ENCODE measurements at places on chromosomes 5 and 9.

DNA sequence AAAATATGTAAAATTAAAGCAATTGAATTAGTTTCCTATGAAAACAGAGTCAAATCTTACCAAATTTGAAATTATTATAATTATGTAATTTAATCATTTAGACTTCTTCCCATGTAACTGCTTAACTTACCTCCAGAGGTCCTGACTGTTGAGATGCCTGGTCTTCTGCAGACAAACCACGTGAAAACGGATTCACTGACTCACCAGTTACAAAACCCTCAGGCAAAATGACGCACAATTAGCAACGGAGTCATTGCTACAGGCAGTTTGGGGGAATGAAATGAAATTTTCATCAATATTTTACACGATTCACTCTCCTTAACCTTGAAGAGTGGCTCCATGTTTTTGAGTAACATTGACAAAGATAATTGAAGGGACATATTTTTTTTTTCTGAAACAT is 460.8 kb downstream of the MTRR start:
- DNase-seq: no peak

- no peak for DNase-seq
Measured at GRCh38 chr9:127871531-127871930, 5.9 kb downstream of the AK1 start.

DNA sequence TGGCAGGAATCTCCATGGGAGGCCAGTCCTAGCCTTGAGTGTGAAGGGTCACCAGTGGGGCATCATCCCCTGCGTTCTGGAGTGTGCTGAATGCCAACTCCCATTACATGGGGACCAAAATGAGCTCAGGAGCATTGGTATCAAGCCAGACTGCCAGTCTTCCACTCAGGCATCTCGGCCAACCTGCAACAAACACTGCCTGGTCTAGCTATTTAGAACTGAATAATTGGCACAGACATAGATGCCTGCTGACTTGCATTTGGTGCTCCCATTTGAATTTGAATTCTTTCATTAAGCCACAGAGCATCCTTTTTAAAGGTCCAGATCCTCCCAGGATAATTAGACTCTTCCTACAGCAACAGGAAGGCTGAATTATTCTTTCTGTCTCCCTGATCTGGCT is 116.6 kb upstream of the ABCA1 start:
- DNase-seq: no peak

DNA sequence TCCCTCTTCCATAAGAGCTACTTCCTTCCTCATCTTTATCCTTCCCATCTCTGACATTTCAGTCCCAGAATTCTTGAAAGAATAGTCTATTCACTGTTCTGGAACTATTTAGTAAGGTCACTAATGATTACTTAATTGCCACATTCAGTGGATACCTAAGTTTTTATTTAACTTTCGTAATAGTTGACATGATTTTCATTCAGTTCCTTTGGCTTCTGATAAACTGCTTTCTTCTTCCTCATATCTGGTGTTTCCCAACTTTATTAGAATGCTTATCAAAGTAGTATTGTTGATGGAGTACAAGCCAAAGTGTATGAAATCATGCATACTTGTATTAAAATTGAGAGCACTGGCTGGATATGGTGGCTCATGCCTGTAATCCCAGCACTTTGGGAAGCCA is 10.8 kb downstream of the UBE2D2 start:
- DNase-seq: no peak

- no peak for DNase-seq
Measured at GRCh38 chr9:26954050-26954508, 2.1 kb upstream of the IFT74 start.

GRCh38 chr9:1048231-1048619 is 1.9 kb upstream of the DMRT2 start:
- no peak for DNase-seq

- no peak for DNase-seq
Measured at GRCh38 chr9:109743696-109744095, 36.3 kb upstream of the PALM2AKAP2 start.

GRCh38 chr9:1051210-1051583 is 1.0 kb downstream of the DMRT2 start:
- DNase-seq: no peak

DNA sequence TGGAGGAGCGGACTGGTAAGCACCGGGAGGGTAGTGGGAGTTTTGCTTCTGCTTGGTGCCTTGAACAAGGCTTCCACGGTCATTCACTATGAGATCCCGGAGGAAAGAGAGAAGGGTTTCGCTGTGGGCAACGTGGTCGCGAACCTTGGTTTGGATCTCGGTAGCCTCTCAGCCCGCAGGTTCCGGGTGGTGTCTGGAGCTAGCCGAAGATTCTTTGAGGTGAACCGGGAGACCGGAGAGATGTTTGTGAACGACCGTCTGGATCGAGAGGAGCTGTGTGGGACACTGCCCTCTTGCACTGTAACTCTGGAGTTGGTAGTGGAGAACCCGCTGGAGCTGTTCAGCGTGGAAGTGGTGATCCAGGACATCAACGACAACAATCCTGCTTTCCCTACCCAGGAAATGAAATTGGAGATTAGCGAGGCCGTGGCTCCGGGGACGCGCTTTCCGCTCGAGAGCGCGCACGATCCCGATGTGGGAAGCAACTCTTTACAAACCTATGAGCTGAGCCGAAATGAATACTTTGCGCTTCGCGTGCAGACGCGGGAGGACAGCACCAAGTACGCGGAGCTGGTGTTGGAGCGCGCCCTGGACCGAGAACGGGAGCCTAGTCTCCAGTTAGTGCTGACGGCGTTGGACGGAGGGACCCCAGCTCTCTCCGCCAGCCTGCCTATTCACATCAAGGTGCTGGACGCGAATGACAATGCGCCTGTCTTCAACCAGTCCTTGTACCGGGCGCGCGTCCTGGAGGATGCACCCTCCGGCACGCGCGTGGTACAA is 556 bp downstream of the PCDHGC3 start:
- no peak for DNase-seq

- no peak for DNase-seq
Measured at GRCh38 chr9:77927265-77927664, 104.3 kb downstream of the GNAQ start.

DNA sequence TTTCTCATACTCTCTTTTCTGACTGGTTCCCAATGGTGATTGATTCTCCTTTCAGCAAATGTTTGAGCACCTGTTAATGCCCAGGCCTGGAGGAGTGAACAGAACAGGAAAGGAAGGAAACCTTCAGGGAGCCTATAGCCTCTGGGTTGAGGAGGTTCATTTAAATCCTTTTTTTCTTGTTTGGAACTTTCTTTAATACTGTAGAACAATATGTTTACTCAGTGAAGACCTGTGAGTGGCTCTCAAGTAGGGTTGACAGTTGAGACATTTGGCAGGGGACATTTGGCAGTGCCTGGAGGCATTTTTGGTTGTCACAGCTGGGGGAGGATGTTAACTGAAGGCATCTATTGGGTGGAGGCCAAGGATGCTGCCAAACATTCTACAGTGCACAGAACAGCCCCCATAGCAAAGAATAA is 6.1 kb upstream of the FAM120AOS start:
- DNase-seq: no peak

GRCh38 chr9:135847833-135848232 is 59.5 kb downstream of the CAMSAP1 start:
- DNase-seq: no peak

- DNase-seq: no peak
Measured at GRCh38 chr5:142870532-142871362, 100.6 kb downstream of the ARHGAP26 start.

DNA sequence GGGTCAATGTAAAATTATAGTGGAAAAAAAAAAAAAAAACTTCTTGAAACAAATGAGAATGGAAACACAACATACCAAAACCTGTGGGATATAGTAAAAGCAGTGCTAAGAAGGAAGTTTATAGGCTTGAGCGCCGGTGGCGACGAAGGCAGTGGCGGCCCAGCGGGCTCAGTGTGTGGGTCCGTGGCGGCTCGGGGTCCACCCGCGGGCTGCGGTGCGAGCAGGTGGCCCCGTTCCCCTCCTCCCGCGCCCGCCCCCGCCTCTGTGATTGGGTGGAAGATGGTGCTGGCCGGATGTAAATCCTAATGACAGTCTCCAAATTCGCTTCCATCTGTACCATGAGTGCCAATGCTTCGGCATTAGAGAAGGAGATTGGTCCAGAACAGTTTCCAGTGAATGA is 57.5 kb upstream of the TLX3 start:
- DNase-seq: no peak

DNA sequence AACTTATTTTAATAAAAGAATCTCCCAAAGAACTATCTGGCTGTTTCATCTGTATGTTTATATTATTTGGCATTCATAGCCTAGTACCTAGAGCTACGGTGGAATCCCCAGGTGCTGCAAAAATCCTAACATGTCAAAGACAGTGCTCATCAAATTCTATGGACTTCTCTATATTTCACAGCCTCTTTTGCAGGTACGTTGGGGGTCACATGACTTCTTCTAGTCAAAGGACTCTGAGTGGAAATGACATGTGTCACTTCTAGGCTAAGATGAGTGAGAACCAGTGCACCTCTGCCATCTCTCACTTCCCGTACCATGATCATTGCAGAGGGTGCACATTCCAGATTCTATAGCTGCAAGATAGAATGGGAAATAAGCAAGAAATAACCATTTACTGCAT is 72.5 kb upstream of the PTGER4 start:
- DNase-seq: no peak

DNA sequence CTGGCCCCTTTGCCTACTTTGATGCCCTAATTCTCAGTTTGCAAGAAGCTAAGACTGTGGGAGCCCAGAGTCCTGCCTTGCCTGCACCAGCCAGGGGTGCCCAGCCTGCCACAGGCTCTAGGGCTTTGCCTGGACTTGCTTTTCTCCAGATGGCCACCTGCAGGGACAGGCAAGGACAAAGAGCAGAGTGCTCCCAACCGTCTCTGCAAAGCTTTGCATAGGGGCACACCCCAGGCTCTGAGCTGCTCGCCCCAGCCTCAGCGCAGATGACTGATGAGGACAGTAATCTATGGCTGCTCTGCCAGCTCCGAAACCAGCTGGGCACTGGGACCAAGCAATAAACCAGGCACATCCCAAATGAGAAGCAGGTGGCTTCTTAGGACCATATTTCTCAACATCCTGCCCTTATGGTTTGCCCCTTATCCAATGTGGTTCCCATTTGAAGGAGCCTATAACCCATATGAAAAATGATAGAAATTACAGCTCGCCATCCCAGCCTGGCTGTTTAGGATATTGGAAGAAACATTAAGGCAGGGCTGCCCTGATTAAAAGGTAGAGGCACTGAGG is 25.4 kb upstream of the TCF7 start:
- DNase-seq: no peak

DNA sequence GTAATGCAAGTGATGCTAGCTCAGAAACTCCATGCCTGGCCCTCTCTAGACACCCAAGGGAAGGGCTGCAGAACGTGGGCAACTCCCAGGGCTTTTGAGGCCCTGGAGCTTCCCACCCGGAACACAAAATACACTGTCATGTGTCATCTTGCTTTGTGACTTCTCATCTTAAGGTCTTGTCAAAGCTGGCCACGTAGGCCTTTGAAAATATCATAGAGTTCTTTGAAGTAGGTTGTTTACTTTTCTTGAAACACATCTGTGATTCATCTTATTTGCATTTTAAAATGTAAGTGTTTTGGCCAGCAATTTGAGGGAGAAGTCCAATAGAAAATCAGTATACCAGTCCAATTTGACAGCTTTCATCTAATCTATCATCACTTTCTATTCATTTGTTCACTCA is 40.2 kb upstream of the PALM2AKAP2 start:
- no peak for DNase-seq

DNA sequence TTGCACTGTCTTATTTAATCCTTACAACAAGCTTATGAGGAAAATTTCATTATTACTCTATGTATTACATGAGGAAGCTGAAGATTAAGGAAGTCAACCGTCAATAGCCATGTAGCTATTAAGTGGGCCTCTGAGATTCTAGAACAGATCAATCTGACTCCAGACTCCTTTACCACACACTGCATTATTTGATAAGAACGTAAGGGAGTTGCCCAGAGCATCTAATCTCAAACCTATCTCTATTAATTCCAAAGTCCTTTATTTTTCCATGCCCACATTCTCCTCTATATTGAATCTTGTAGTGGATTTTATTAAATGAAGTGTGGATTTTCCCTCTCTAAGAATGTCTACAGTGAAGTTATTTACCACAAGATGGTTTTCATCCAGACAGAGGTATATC is 118.2 kb upstream of the MTAP start:
- no peak for DNase-seq

GRCh38 chr5:72511774-72512592 is 4.8 kb upstream of the ZNF366 start:
- no peak for DNase-seq

DNA sequence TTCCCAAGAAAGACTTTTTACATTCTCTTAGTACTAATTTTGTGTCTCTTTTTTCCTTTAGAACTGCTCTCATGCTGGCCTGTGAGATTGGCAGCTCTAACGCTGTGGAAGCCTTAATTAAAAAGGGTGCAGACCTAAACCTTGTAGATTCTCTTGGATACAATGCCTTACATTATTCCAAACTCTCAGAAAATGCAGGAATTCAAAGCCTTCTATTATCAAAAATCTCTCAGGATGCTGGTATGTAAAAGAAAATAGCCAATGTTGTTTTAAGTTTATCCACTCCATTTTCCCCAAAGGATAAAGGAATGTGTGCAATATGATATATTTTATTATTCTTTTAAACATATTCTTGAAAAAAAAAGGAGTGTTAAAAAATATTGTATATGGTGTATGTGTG is 27.3 kb upstream of the TTC23L start:
- DNase-seq: no peak

DNA sequence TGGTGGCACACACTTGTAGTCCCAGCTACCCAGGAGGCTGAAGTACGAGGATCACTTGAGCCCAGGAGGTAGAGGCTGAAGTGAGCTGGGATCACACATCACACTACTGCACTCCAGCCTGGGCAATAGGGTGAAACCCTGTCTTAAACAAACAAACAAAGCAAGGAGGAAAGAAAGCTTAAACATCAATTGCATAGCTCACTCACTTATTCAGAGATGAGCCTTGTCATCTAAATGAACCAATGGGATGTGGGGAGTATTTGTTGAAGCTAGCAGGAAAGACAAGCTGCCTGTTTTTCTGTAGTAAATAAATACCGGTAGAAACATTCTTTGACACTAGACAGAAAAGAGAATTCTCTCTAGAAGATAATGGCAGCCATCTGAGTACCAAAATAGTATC is 161.0 kb upstream of the SLC12A2 start:
- DNase-seq: no peak

DNA sequence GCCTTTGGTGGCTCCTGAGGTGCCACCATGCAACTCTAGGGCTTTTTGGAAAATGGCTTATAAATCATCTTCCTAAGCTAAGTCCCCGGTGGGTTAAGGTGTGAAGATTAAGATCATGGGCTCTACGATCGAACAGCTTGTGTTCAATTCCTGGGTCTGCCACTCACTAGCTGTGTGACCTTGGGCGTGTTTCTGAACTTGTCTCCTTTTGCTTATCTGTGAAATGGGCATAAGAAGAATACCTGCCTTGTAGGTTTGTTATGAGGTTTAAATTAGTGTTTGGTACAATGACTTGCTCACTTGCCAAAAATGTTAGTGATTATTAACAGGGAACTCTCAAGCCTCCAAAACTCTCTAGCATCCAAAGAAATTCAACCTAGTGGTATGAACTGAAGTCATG is 119.2 kb upstream of the PITX1 start:
- DNase-seq: no peak

GRCh38 chr5:118791926-118792734 is 196.2 kb downstream of the DTWD2 start:
- DNase-seq: no peak

GRCh38 chr9:135329571-135330306 is 149.8 kb upstream of the PPP1R26 start:
- DNase-seq: peak; percentile 9

- no peak for DNase-seq
Measured at GRCh38 chr9:13428766-13429165, 149.3 kb upstream of the MPDZ start.

- DNase-seq: no peak
Measured at GRCh38 chr9:35526087-35526801, 36.3 kb downstream of the RUSC2 start.

GRCh38 chr5:137622850-137623249 is 113.0 kb downstream of the KLHL3 start:
- DNase-seq: no peak
